ENCODE measurements at places on chromosomes 7 and 10.

DNA sequence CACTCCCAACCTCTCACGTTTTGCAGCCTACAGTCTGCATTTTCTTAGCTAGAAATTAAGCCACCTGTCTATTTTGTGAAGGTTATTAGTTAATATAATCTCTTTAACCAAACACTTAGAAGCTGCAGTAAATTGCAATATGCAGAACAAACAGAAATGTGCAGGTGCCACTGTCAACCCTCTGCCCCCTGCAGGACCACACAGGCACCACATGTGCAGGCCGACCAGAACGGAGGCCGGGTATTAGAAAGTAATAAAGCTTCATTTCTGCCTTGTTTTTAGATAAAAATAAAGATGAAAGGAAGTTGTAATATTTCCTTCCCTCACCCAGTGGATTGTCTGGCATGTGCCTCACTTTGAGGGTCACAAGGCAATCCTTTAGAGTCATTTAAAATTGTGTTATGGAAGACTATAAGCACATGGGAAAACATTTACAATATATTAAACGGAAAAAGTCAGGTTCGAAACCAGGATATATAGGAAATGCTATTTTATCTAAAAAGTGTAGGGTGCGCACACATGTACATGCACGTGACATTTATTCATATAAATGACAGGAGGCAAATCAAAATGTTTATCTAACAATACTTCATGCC lies 158.2 kb downstream of the ARHGAP12 start:
- DNase-seq: no peak

GRCh38 chr10:35433851-35434426 lies 97.6 kb downstream of the CCNY start:
- no peak for DNase-seq

- DNase-seq: no peak
Measured at GRCh38 chr7:27553273-27553672, 109.4 kb downstream of the HIBADH start.

DNA sequence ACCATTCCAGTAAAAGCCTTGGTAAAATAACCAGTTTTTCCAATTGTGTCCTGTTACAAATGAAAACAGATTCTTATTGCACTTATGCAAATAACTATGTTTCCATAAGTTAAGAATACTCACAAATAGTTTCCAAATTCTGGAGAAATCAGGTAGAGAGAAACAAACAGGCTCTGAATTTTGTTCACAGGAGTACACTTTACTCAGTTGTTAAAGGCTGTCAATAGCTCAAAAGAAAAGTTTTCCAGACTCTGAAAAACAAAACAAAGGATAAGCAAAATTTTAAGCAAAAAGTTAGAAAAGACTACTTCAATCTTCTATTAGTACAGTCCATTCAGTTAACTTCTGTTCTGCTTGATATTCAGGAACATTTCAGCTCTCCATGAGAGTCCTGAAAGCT lies 32.8 kb upstream of the ZNF365 start:
- DNase-seq: no peak

- no peak for DNase-seq
Measured at GRCh38 chr10:121509112-121509511, 89.1 kb downstream of the FGFR2 start.

DNA sequence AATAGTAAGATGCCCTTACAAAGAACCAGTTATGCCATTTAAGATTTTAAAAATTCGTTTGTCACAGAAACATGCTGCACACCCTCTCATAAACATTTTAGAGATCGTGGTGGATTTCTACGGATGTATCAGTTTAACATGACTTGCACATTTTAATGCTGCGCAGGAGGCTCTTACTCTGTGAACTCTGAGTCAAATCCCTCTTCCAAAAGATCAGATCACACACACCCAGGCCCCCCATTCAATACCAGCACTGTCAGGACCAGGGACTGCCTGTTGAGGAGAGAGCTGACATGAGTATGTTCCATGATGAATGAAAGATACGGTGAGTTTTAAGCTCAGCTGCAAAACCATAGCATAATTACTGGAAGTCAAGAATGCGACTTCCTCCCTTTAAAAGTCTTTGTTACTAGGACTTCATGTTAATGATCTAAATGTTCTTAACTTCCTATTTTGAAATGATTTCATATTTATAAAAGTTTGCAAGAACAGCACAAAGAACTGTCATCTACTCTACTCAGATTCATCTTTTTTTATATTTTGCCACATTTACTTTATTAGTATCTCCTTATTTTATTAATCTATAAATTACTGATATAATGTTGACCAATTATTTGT lies 500.2 kb downstream of the GLRX3 start:
- no peak for DNase-seq

DNA sequence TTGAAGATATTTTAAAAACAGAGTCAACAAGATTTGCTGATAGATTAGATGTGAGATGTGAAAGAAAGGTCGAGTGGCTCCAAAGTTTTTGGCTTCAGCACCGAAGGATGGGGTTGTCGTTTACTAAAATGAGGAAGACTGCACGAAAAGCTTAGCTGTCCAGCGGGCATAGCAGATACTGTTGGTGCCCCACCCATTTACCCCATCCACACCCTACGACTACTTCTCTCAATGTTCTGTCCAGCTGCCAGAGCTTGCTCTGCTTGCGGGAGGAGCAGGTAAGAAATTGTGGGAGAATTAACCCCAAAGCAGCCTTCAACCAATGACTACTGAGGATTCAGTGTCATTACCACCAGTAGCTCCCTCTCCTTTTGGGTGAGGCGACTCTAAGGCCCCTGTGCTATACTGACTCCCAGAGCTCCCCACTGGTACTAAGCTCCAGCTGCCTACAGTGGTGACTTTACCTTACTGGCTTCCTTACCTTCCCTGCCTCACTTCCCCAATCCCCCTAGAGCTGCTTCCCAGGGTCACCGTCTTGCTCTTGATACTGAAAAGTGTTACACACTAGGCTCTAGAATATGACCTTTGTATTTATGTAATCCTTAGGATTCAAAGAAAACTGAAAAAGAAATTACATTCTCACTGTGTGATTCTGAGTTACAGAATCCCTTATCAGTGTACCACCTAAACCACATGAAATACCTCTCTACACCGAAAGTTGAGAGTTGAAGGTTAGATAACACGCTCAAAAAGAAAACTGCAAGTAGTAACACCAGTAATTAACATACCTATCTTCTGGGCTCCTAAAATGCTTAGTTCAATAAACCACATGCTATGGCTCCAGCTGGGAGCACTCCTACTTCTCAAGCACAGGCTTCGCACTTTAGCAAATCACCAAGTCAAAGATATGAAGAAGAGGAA lies 22.3 kb downstream of the CACUL1 start:
- no peak for DNase-seq

DNA sequence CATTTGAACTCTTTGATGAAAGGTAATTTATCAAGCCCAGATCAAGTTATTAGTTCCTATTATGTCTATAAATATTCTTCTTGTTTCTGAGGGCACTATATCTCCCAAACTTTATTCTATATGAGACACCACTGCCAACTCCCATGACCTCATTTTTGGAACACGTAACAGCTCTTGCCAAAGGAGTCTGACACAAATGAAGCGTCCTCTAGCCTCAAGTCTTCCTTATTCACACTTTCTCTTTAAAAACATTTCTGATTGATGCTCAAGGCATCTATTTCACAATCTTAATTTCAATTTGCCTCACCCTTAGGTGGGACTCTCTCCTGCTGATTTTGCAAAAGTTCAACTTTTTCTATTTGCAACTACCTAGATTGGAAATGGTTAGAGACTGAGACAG lies 848.4 kb downstream of the GATA3 start:
- no peak for DNase-seq

Measured in NCI-H1048 (cell line).